ENCODE measurements at places on chromosomes 5 and 9.
A peak's percentile ranks its signal among the peaks of the same experiment; 100 is the strongest.

DNA sequence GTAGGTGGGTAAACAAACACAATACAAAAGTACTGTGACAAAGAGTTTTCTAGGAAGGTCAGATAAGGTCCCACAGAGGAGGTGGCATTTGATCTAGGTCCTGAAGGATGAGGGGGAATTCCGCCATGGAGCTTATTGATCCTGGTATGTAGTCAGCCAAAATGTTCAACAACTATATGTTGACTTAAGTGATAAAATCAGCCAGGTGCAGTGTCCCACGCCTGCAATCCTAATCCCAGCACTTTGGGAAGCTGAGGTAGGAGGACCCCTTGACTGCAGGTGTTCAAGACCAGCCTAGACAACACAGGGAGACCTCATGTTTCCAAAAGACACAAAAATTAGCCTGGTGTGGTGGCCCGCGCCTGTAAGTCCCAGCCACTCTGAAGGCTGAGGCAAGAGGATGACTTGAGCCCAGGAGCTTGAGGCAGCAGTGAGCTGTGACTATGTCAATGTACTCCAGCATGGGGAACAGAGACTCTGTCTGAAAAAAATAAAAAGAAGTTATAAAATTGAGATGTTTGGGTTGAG is 46.4 kb upstream of the PLIN2 start:
- no peak for DNase-seq

DNA sequence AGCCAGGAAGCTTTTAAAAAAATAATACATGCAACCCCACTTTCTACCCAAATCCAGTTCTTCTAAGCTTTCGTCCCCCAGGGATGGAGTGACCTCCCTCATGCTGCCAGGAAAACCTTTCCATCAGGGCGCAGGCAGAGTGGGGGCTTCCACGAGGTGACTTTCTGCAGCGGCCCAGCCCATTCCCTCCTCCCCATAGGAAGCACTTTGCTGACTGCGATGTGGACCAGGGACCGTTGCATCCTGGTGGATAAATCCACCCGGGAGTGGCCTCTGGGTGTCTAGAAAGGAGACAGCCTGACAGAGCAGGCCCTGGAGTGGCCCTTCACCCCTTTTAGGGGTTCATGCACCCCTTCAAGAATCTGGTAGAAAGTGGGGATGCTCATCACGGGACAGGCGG is 1.6 kb downstream of the QRFP start:
- no peak for DNase-seq

DNA sequence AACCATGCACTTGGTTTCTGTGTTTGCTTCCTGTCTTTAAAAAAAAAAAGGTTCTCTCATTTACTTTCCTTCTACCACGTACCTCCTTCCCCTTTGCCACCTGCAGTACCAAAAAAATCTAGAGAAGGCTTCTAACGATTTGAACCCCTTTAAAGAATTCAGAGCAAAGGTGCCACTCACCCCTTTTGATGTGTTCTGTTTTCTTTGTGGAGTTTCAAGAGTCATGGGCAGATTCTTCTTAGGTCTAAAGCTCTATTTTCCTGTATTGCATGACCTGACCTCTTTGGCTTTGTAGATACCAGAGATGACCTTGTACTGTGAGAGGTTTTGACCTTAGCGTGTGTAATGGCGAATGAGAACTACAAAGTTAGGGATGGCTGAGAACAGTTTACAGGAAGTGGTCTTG is 29.0 kb downstream of the TXNDC8 start:
- no peak for DNase-seq

- peak; percentile 20 for DNase-seq
Measured at GRCh38 chr9:88991066-88992034, at the start of gene S1PR3. S1PR3 (plus strand) TSS chr9:88991468; CDS start chr9:89001201, 9,733 bp downstream.

GRCh38 chr5:108148715-108149139 is 233.2 kb downstream of the FBXL17 start:
- no peak for DNase-seq

DNA sequence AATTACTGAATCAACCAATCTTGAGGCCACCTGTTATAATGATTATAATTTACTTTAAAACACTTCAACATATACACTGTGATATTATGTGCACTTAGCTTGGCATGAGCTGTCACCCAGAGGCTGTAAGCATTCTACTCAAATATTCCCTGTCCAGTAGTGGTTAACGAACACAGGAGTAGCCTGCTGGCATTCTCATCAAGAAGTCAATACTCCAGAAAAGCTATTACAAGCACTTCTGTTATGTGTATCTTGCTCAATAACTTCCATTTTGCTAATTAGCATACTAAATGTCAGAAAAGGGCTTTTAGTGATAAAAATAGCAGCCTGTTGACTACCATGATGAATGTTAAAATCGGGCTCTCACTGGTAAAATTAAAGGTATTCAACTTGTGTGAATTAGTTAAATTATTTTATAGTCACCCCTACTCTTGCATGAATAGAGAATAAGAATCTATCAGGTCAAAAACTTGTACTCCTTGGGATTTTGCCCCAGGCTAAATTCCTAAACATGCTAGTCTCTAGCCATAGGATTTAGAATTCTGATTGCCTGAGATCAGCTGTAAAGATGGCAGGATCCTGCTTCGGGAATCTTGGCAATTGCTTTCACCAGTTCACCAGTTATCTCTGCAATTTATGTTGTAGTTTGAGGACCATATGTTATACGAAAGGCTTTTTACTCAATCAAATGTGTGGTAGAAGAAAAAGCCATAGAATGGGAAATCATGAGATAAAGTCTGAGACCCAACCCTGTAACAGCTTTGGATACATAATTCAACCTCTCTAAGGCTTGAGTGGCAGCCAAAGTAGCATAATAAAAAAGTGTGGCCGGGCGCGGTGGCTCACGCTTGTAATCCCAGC is 43.4 kb upstream of the PAM start:
- no peak for DNase-seq

GRCh38 chr5:9540791-9541190 is 5.1 kb downstream of the SEMA5A start:
- DNase-seq: no peak

DNA sequence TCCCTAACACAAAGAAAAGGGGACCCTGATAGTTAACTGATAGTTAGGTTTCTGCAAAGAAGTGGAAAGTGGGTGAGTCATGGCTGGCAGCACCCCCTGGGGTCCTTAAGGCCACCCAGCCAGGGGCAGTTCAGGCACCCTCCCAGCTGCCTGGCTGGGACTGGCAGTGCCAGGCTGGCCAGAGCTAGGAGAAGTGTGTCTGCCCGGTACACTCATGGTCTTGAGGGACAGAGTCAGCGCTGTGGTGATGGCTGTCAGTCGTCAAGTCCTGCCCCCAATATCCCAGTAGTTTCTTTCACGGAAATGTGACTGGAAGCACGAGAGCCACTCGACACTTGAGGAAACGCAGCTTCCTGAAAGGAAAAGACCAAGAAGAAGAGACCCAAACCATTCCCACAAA is 22.3 kb upstream of the CNOT6 start:
- DNase-seq: no peak
